GM23338 (cell line): ENCODE measurements at places on chromosomes 6 and 20.

GRCh38 chr20:37935435-37935834 is 32.5 kb downstream of the VSTM2L start:
- DNase-seq, result no peak

DNA sequence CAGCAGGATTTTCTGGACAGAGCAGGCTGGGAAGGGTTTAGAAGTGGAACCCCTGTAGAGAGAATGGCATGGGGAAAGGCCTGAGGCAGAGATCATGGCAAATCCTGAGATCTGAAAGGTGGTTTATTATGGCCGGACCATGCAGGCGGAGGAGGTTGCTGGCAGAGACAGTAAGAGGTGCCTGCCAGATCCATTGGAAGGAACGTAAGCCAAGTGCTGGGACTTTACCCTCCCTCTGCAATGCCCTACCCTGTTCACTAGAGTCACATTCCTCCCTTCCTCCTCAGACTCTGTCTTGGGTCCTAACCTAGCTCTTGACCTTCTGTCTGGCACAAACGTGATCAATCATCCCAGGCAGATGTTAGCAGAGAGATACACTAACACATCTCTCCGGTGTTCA is 66.4 kb upstream of the SLC22A23 start:
- no peak for DNase-seq

DNA sequence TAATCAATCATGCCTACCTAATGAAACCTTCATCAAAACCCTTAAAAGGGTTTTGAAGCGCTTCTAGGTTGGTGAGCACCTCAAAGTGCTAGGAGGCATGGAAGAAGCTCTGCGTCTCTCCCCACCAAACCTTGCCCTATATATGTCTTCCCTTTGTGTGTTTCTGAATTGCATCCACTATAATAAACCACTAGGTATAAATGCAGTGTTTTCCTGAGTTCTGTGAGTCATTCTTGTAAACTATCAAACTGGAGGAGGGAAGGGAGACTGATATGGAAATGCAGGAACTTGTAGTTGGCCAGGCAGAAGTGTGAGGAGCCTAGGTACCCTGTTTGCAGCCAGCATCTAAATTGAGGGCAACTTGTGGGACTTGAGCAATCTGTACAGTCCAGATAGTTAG is 698.8 kb downstream of the DOK5 start:
- no peak for DNase-seq

GRCh38 chr6:33589731-33590530 is 9.9 kb upstream of the BAK1 start:
- peak; percentile 88 for DNase-seq

DNA sequence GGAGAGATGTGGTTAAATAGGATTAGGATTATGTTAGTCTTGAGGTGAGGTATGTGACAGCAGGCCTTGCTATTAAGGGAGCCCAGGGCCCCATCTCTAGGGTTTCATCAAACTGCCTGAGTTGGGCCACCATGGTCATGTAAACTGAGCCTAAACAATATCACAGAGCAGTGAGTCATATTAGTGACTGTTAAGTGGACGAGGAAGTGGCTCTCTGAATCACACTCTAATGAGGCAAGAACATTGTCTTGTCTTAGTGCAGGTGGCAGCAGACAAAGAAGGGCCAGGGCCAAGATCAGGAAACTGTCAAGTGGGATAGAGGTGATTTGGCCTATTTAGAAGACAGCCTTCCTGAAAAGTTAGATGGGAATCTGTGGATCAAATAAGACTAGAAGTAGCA is 23.1 kb downstream of the ENPP3 start:
- no peak for DNase-seq

DNA sequence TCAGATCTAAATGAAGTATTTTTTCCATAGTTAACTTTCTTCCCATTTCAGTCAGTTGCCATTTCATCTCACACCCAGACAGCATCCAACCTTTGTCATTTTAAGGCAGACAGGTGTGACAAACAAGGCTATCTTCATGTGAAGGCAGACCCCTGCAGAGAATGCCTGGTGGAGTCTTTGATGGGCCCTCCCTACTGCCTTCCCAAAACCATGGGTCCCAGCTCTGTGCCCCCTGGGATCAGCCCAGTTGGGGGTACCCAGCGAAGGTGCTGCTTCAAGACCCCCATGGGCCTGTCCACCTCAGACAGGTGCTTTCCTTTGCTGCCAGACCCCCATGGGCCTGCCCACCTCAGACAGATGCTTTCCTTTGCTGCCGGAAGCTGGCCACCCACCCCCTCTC is 28.3 kb upstream of the ID1 start:
- DNase-seq, result no peak

- DNase-seq, result no peak
Observed at GRCh38 chr20:4771004-4771403, 49.3 kb downstream of the PRND start.

DNA sequence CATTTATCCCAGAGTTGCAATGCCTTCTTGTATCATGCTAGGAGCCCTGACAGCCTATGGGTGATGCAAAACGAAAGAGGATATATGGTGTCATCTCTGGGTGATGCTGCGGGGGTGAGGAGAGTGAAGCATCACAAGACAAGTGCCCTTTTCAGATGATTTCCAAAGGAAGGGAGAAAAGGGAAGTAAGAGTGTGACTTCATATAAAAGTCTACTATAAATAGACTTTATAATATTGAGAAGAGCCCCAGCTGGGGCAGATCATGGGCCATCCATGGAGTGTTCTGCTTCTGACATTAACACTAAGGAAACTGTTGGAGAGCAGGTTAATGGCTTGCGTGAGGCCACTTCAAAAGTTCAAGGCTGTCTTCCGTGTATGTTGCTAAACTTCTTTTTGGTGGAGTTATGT is 4.4 kb downstream of the CD83 start:
- DNase-seq, result no peak

DNA sequence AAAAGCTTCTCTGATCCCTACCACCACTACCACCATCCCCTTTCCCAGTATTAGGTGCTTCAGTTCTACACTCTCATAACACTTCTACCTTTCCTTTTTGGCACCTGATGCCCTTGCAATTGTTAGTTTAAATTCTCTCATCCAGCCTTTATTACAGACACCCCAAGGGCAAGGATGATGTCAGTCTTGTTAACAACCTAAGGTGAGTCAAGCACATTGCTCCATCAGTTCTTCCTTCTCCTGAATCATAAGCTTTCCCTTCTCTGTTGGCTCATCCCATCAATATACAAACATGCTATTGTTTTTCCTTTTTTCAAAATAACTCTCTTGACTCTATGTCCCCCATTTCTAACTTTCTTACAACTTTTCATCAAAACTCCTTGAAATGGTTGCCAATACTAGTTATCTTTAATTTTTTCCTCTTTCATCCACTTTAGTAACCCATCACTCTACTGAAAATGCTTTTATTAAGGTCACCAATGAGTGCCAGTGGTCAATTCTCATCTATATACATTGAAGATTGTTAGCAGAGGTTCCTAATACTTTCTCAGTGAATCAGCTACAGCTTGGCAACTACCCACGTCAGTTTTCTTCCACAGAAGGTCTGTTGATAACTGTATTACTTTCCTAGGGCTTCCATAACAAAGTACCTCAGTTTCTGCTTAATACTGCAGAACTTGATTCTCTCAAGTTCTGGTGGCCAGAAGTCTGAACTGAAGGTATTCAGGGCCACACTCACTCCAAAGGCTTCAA is 97.1 kb upstream of the FLRT3 start:
- DNase-seq, result no peak
